Activated CD4-positive, alpha-beta memory T cell treated with anti-CD3 and anti-CD28 coated beads for 36 hours (primary cell): ENCODE measurements at places on chromosomes 13 and 19.

DNA sequence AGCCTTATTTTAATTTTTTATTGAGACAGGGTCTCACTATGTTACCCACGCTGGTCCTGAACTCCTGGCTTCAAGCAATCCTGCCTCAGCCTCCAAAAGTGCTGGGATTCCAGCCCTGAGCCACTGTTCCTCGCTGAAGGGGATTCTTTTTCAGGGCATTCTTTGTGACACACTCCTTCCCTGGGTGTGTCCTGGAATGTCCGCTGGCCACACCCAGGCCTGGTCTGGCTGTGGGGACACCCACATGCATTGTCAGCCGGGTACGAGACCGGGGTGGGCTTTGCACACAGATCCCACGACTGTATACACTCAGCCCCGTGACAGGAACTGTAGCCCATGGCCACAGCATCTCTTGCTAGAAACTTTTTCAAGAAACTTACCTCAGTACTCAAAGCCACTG is 34.4 kb upstream of the GATAD2A start:
- no peak for DNase-seq

GRCh38 chr13:73901324-73902068 is 232.7 kb downstream of the KLF12 start:
- no peak for DNase-seq

DNA sequence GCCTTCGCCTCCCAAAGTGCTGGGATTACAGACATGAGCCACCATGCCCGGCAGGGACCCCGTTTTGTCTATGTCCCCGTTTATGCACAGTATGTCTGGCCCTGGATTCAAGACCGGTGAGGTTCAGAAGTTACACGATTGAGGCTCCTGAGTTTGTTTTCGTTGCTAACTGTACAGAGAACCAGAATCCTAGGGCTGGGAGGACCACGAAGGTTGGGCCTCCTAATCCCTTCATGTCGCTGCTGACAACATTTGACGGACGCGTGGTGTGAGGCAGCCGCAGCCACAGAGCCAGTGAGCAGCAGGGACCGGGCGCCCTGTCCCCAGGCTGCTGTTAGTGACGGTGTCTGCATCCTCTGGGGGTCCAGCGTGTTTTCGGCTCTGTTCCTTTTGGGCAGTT is 91.4 kb downstream of the ATP11A start:
- no peak for DNase-seq

DNA sequence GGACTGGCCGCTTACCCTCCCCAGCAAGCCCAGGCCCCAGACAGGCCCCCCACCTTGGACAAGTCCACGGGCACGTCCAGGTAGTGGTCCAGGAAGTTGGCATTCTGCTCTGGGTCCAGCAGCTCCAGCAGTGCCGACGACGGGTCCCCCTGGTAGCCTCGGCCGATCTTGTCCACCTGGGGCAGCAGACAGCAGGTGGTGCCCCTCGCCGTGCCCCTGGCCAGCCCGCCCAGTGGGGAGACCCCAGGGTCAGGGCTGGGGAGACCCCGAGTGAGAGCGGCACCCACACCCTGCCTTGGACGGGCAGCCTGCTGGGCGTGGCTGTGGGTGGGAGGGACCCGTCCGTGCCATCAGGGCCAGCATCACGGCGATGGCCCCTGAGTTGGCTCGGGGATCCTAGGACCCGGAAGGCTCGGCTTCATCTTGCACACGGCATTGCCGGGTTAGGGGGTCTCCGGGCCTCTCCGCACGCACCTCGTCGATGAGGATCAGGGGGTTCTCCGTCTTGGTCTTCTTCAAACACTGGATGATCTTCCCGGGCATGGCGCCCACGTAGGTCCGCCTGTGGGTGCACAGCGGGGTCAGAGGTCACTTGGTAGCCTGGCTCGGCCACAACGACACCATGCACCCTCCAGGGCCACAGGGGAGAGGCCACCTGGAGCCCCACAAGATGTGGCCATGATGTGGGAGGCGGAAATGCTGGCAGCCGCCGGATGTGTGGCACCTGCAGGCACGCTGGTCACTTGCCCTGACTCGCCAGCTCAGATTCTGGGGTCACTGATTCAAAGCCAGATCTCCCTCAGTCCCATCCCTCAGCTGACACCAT is 6.3 kb downstream of the RPL36 start:
- DNase-seq: no peak

DNA sequence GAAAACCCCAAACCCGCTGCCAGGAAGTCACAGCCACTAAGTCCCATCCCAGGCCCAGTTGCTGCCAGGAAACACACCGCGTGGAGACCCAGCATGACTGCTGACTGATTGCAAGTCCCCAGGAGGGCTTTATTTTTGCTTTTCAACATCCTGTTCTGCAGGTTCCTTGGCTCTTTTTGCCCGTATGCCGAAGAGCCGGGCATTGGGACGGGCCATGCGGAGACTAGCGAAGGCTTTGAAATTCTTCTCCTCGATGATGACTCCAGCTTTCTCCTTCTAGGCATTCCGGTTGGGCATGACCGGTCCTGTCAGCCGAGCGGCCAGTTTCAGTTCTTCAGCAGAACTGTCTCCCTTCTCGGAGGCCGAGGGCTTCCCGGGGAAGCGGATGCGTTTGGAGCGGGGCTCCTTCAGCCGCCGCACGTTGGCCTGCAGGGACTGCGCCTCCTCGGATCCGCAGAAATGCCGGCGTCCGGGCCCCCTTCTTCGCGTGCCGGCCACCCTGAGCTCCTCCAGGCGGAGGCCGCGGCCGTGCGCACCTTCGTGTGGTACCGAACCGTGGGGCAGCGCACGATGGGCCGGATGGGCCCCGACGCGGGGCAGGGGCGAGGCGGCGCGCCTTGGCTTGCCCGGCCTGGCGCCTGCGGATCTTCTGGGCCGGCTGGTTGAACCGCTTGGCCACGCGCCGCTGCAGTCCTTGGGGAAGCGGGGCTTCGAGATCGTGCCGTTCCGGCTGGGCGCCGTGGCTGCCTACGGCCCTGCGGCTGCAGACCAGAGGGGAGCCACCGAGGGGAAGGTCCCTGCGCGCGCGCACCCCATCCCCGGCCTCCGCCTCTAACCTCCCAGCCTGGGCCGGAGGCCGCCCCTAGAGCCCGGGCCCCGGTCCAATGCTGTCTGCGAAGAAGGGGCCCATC is 15.2 kb downstream of the ZSCAN5C start:
- no peak for DNase-seq

DNA sequence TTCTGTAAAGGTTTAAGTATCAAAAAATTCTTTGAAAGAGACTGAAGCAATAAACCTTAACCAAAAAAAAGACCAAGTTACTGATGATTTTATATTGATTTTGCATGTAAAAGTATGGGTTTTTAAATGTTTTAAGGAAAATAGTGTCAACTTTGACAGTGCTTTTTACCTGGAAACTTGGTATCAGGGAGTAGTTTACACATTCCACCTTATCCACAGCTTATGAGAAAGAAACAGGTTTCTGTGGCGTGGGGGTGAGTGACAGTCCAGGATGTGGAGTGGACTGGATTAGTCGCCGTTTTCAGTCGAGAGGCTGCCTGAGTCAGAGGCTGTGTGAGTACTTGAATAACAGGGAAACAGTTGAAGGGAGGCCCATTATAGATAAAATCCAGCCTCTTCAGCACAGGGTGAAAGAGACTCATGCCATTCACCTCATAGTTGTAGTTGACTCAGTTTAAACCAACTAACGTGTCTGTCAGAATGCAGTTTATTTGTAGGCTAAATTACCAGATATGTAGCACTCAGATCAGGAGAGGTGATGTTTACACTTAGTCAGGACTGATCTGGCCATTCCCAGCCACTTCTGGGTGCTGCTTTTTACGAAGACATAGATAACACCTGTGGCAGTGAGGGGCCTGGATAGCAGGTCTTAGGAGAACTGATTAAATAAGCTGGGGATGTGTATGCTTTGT is 595 bp upstream of the GPR183 start:
- peak; percentile 91 for DNase-seq

- no peak for DNase-seq
Observed at GRCh38 chr19:2923510-2923909, 21.3 kb downstream of the ZNF77 start.
